ENCODE measurements at places on chromosomes 12 and 14. TPM values are rescaled to one million over a fixed set of nuclear protein-coding genes. Genes with fewer than 3 reads are reported as not detected.

ERO1A gene
- 71.3 TPM for total RNA-seq

TMEM253 gene
- not detected for total RNA-seq

DDX47 gene
- 94.0 TPM for total RNA-seq

DNA sequence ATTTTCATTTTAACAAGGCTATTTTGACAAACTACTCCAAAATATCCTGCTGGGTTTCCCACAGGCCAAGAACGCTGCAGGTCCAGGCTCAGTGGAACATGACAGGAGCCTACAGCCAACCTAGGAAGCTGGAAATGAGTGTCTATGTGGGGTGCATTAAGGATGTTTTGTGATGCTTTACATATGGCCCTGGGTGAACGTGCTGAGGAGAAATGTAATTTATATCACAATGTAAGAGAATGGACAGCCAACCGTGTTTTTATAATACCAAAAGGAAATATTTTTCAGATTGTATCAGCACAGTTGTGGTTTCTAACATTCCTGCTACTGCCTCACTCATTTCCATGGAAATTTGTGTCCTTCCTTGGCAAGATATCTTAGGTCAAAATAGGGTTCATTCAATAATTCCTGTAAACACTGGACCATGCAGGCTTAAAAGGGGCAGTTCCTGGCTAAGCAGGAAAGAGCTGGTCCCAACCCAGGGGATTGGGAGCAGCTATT is 51.5 kb downstream of the ST8SIA1 start:
- no peak for DNase-seq

DNA sequence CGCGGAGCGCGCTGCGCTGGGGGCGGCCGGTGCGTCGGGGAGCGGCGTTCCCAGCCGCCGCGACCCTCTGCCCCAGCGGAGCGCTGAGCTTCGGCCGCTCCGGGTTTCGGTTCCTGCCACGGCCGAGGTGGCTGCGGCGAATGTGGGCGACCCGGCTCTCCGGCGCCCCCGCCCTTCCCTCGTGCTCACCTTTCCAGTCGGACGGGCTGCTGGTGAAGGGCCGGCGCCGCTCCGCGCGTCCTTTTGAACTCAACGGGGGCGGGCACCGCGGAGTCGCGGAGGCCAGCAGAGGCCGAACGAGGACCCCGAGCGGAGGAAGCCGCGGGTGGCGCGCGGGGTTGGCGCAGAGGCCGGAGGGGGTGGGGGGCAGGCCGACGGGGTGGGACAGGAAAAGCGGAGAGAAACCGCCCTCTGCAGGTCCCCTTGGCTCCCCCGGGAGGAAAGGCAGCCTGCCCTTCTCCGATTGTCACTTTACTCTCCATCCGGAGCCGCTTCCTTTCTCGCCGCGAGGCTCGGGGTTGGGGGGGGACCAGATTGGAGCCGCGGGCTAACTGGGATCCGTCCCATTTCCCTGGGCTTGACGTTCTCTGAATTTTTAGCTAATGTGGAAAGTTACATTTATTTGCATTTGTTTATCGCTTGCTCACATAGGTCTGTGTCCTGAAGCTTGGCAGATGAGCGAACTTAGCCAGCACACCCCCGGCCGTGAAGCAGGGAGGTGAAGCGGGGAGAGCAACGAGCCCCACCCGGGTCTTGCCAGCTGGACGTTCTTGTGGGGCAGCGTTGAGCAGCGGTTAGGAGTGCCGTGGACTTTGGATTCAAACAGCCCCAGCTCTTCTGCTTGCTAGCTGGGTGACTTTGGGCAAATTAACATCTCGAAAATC is at the start of gene SMAGP:
Gene SMAGP, minus strand, starts transcription at position 349 of the 884 bp plus-strand sequence. CDS start 1,137 bp downstream, outside the sequence.
- no peak for DNase-seq

HOXC6 gene
- total RNA-seq, result 0.38 TPM

- DNase-seq, result no peak
Measured at GRCh38 chr12:27549801-27550652, 26.0 kb downstream of the PPFIBP1 start.

DNA sequence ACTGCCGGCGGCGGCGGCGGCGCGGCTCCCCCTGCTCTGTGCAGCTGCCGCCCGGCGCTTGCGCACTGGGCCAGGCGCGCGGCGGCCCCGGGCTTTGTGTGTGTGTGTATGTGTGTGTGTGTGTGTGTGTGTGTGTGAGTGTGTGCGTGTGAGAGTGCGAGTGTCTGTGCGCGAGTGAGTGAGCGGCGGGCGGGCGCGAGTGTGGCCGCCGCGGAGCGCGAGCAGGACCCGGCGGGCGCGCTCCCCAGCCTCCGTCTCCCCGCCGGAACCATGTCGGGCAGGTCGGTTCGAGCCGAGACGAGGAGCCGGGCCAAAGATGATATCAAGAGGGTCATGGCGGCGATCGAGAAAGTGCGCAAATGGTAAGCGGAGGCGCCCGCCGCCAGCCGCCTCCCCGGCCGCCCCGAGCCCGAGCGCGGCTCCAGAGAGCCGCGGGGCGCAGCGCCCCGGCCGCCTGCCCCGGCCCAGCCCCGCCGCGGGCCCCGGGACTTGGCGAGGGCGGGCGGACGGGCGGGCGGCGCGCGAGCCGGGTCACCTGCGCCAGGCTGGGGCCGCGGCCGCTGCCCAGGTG is at the start of gene BCL7A:
Gene BCL7A, plus strand, starts transcription at position 63 of the 571 bp plus-strand sequence. Its CDS starts 208 bp downstream, at position 271.
- no peak for DNase-seq

RNF212B gene
- not detected for total RNA-seq

PLEKHA5 gene
- total RNA-seq, result 0.33 TPM

- no peak for DNase-seq
Measured at GRCh38 chr14:69690042-69690441, 76.9 kb upstream of the SRSF5 start.

- DNase-seq, result no peak
Measured at GRCh38 chr12:53193040-53193439, 12.3 kb upstream of the CSAD start.

GRCh38 chr12:114406984-114407841 is 1.3 kb upstream of the TBX5 start:
- DNase-seq, result no peak

DNA sequence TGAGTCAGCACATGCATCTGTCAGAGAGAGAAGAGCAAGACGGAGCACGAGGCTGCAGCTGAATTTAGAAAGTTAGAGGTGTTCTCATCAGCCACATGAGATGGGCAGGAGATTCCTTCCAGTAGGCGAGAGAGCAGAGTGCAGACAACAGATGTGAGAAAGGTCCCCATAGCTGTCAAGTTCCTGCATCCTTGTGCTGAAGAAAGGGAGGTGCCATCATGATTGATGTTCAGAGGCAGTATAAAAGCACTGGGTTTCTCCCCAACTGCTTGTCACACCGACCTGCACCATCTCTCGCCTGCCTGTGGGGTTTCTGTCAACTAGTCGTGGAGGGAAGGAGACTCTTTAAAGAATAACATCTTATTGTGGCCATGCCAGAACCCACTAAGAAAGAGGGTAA is at the start of gene MYBPC1:
Gene MYBPC1, plus strand, starts transcription at position 272 of the 400 bp plus-strand sequence. Its CDS starts 100 bp downstream, at position 372.
- DNase-seq, result no peak

GRCh38 chr12:69884386-69884785 is 59.4 kb downstream of the MYRFL start:
- DNase-seq, result no peak

- DNase-seq, result no peak
Measured at GRCh38 chr12:48786591-48787544, 2.0 kb downstream of the ADCY6 start.
